Stimulated activated CD8-positive, alpha-beta memory T cell treated with anti-CD3 and anti-CD28 coated beads, Interleukin-4, amount 100 ng/mL, for 1 hour (primary cell): ENCODE measurements at places on chromosomes 11 and 22.

DNA sequence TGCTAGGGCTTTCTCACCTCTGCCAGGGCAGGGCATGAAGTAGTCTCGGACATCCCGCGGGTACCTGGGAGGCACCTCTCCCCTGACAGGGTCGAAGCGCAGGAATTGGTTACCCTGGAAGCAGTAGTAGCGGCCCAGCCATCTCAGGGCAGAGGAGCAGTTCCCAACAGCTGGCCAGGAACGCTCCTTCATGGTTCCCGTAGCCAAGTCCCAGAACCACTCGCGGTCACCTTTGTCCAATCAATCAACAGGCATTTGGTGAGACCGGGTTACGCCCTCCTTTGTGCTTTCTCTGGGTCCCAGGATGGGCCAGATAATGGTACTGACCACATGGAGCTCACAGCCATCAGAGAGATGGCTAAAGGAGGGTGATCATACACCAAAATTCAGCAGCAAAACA, 3.4 kb downstream of the HPX start:
- no peak for DNase-seq

- no peak for DNase-seq
Measured at GRCh38 chr22:25167834-25168601, 31.6 kb upstream of the CRYBB3 start.

GRCh38 chr22:38867471-38868285, 4.3 kb downstream of the CBX6 start:
- no peak for DNase-seq

DNA sequence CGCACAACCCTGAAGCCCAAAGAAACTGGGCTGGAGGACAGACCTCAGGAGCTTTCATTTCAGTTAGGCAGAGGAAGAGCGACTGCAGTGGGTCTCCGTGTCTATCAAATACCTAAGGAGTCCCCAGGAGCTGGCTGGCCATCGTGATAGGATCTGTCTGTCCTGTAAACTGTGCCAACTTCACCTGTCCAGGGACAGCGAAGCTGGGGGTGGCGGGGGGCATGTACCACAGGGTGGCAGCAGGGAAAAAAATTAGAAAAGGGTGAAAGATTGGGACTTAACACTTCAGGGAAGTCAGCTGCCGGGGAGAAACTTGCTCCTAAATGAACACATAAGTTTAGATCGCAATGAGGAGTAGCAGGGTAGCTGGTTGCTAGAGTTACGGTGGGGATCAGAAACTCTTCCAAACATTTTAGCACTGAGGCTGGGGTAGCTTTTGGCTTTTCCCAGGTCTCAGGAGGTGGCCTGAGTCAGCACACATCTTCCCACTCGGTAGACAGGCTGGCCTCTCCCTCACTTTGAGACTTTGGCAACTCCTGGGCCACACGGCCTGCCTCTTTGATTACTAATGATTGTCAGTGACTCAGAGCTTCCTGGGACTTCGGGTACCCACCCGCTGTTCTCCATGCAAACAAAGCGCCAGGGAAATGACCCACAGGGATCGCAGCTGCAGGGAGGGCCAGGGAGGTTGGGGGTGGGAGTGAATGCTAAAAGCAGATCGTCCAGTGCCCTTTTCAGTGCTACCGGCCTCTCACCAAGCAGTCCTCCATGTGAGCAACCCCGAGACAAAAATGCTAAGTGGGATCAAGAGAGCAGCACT, 2.9 kb upstream of the MTFP1 start:
- no peak for DNase-seq

DNA sequence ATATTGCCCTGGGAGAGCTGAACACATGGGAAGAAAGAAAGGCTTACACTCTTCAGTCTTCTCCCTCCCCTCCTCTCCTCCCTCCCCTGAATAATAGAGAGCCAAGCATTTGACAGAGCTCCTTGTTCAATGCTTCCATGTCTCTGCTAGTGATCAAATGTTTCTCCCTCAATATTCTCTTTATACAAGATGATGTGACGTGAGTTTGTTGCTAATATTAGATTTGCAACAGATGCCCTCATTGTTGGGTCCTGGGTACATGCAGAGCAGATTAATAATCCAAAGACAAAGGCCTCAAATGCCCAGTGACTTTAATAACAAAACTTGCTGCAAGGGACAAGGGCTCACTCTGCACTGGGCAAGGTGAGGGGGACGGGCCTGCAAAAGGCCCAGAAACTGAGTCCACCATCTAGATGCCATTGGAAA, 7.1 kb upstream of the ENDOD1 start:
- DNase-seq, result no peak
